ENCODE measurements at places on chromosomes 7 and 10.

GRCh38 chr7:111074071-111074747 is 16.7 kb upstream of the LRRN3 start:
- DNase-seq, result no peak

GRCh38 chr10:121244818-121245217 is 353.4 kb downstream of the FGFR2 start:
- no peak for DNase-seq

DNA sequence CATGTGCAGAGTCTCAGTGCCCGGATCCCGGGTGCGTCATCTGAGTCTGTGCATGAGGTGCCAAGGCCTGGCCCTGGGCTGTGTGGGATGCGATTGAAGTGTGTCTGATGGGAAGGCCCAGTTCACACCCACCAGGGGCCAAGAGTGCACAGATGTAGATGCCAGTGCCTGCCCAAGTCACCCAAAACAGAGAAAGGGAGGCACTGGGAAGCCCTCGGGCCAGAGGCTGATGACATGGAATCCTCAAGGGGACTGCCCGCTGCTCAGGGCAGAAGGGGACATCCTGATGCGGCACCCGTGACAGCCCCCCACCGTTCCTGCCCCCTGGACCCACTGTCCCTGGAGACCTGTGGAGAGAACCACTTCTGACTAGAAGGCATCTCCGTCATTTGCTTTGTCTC is 72.2 kb upstream of the ZNF479 start:
- peak; percentile 36 for DNase-seq

DNA sequence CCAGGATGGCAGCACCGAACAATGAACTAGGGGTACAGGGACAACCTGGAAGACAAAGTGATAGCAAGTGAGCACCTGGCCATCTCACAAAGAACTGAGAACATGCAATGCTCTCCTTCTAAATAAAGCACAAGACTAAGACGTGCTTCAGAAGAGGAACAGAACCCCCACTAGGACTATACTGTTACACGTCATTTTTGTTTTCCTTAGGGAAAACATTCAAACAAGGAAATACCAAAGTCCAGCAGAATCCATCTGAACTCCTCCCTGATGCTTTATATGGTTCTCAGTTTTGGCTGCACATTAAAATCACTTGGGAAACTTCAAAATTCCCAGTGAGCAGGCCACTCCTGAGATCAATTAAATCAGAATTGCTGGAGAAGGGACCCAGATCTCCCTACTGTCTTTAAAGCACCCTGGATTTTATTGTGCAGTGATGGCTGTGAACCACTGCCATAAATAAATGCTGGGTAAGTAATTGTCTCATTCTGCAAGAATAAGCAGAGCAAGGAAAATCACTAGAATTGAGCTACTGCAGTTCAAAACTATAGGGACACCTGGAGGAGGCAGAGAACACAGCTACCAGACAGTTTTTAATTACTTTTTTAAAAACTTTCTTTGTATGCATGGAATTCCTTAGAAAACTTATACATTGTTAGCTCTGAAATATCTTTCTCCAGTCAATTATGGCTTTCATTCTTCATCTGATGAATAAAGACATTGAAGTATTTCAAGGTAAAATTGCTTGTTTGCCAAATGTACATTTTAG is 866.5 kb upstream of the GHITM start:
- no peak for DNase-seq

DNA sequence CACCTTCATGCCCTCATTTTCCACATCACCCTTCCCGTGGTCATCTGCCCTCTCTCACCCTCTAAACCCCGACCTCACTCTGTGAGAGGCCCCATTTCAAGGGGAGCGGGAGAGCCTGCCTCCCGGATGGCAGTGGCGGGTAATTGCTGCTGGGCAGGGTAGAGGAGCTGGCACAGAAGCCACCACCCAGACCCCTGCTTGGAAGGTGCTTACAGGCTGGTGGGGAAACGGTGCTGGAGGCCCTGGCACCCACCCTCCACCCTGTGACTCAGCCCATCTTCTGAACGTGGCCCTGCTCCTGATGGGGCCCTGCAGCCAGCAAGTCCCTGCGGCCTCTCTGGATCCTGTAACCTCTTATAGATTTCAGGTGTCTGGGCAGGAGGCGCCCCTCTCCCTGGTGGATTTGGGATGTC is 10.6 kb upstream of the PWWP2B start:
- no peak for DNase-seq

- DNase-seq, result peak; percentile 33
Observed at GRCh38 chr10:118584181-118584954, 11.1 kb downstream of the PRLHR start.

GRCh38 chr10:47332371-47332770 is 10.1 kb downstream of the GDF2 start:
- peak; percentile 36 for DNase-seq

GRCh38 chr7:46011501-46011900 is 90.4 kb upstream of the IGFBP3 start:
- DNase-seq, result no peak

- no peak for DNase-seq
Observed at GRCh38 chr7:65746398-65746669, 126.5 kb upstream of the VKORC1L1 start.

DNA sequence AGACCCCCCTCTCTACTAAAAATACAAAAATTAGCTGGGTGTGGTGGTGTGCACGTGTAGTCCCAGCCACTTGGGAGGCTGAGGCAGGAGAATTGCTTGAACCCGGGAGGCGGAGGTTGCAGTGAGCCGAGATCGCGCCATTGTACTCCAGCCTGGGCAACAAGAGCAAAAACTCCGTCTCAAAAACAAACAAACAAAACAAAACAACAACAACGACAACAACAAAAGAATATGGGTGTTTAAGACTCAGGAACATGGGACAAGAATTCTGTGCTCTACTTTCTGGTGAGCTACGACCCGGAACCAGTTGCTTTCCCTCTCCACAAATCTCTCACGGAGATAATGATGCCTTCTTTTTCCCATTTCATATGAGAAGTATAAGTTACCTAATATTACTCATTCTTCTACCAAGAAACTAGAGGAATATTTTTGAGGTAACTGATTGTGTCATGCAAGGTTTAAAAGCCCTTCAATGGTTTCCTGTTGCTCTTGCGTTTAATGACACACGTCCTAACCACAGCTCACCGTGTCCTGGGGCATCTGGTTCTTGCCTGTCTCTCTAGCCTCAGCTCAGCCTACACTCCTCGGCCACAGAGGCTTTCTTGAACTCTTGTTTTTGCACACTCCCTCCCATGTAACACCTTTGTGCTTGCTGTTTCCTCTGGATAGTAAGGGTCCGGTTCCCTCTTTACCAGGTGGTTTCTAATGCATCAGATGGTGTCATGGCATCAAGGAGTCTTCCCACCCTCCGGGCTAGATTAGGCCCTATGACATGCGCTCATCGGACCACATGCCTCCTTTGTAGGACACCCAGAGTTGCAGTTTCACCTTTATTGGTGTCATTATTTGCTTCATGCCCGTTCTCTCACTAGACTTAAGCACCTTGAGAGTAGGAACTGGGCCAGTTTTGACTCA is 67.5 kb downstream of the PFKFB3 start:
- no peak for DNase-seq

- DNase-seq, result no peak
Observed at GRCh38 chr7:148871030-148871429, 13.1 kb downstream of the EZH2 start.

GRCh38 chr10:114343623-114344505 is 60.4 kb downstream of the AFAP1L2 start:
- DNase-seq, result no peak

- no peak for DNase-seq
Observed at GRCh38 chr10:59060852-59061251, 115.6 kb upstream of the PHYHIPL start.

GRCh38 chr7:81604808-81605174 is 165.1 kb downstream of the HGF start:
- DNase-seq, result no peak

DNA sequence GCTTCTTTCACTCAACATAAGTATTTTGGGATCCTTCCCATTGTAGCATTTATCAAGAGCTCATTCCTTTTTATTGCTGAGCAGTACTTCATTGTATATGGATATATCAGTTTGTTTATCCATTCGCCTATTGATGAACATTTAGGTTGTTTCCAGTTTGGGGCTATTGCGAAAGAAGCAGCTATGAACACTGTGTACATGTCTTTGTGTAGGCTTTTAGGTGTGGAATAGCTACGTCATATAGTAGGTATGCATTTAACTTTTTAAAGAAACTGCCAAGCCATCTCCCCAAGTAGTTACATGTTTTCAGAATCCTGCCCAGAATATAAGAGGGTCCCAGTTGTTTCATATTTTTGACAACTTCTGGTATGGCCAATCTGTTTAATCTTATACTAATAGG is 468.1 kb downstream of the IPMK start:
- DNase-seq, result no peak

- DNase-seq, result no peak
Observed at GRCh38 chr10:129305046-129305445, 162.0 kb upstream of the MGMT start.

DNA sequence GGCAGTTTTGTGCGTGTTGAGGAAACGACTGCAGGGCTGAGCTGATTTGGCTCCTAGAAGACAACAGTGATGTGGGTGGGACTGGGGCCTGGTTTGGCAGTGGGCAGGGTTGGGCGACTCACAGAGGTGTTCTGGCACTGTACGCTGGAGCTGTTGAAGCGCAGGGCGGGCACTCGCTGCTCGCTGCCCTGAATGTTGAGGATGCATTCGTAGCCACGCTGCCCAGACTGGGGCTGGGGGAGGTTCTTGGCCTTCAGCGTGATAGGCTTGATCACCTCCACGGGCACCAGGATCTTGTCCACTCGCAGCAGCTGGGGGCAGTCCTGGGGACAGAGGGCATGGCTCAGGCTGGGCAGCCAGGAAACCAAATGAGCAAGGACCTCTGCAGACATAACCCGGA is 365.4 kb downstream of the PLXNA4 start:
- peak; percentile 59 for DNase-seq

- no peak for DNase-seq
Observed at GRCh38 chr7:142646386-142647140, 102.7 kb upstream of the PRSS1 start.

DNA sequence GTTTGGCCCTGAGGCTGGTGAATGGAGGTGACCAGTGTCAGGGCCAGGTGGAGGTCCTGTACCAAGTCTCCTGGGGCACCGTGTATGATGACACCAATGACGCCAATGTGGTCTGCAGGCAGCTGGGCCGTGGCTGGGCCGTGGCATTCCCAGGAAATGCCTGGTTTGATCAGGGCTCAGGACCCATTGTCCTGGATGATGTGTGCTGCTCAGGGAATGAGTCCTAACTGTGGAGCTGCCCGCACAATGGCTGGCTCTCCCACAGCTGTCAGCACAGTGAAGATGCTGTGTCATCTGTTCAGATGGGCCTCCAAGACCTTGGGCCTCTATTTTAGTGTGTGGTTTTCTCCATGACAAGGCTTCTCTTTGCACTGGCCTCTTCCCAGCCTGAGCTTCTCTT is 64.0 kb downstream of the DMBT1 start:
- DNase-seq, result peak; percentile 36

- no peak for DNase-seq
Observed at GRCh38 chr7:131249003-131249402, 78.7 kb upstream of the MKLN1 start.

DNA sequence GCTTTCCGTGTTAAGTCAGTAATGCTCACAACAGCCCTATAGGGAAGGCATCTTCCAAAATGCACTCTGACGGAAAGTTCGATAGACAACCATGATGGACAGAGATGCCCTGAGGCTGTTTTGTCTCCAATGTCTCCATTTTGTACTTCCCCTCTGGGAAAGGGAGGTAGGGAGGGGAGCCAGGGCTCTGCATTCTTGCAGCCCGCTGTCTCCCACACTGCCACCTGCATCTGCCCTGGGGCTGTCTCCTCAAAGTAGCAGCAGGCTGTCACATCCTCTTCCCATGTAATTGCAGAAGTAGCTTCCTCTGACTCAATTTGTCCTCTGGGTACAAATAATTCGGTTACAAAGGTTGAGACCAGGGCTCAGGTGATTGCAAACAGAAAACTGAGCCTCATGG is 131.4 kb downstream of the GPAM start:
- no peak for DNase-seq

- no peak for DNase-seq
Observed at GRCh38 chr10:29731760-29732159, 97.0 kb upstream of the SVIL start.

DNA sequence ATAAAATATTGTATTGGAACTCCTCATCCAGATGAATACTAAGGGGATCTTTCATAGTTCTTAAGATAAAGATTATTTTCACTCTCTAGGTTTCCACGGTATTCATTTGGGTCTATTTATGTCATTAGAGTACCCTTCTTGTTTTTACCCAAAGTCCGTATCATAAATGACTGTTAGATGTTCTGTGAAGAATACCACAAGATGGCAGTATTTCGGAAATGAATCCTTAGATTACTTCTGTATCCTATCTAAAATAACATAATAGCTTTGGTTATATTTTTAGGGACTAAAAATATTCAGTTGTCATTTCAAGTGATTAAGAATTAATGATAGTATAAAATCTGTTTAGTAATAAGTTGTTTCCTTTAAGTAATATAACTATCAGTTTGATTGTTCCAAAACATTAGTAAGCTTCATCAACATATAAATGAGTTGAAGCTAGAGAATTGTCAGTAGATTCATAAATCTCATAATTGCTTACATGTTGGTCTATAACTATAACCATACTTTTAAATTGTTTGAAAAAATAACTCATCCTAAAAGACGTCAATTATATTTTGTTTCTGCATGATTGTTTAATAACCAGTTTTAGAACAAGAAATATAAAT is 337.5 kb upstream of the KCND2 start:
- DNase-seq, result no peak

DNA sequence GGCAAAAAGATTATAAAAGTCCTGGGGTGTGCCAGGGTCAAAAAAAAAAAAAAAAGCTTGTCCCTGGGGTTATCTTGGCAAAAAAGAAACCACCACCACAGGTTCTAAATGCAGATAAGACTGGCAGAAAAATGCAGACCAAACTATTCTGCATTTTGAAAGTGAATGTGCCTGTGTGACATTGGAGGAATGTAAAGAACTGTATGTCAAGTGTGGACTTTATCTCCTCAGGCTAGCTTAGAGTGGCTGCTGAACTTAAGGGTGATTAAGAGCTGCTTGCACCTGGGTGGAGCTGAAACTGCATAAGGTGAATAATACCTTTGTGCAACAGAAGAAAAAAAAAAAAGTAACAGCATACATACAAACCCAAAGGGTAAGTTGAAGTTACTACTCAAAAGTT is 1.3 kb upstream of the NAPEPLD start:
- DNase-seq, result no peak

DNA sequence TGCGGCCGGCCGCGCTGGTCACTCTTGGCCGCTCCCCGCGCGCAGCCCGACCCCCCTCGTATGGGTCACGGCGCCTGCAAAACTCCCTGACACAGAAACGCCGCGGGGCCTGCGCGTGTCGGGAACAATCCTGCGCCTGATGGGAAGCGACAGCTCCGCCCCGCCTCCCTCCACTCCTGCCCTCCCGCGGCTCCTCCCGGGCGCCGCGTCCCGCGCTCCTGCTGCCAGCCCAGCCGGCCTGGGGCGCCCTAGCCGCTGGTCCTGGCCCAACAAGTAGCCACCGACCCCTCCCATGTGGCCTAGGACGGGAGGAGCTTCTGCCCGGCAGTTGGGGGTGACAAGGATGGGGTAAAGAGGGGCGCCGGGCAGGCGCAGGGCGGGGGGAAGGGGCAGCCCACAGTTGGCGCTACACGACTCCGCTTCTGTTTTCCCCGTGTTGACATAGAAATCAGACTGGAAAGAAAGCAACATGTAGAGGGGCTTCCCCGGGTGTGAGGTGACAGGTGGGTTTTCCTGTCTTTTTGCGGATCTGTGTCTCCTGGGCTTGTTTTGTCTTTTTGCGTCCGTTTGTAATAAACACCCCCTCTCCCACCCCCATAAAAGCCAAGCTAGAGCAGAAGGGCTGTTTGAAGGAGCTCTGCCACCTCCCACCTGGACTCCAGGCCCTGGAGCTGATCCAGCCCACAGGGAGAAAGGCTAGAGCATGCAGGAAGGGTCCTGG is 35.1 kb upstream of the PAX2 start:
- DNase-seq, result no peak

GRCh38 chr10:37582237-37582636 is 275.2 kb downstream of the ZNF248 start:
- no peak for DNase-seq

All from cardiac septum (tissue), 1 donor.